ENCODE measurements at places on chromosomes 16 and 17.

DNA sequence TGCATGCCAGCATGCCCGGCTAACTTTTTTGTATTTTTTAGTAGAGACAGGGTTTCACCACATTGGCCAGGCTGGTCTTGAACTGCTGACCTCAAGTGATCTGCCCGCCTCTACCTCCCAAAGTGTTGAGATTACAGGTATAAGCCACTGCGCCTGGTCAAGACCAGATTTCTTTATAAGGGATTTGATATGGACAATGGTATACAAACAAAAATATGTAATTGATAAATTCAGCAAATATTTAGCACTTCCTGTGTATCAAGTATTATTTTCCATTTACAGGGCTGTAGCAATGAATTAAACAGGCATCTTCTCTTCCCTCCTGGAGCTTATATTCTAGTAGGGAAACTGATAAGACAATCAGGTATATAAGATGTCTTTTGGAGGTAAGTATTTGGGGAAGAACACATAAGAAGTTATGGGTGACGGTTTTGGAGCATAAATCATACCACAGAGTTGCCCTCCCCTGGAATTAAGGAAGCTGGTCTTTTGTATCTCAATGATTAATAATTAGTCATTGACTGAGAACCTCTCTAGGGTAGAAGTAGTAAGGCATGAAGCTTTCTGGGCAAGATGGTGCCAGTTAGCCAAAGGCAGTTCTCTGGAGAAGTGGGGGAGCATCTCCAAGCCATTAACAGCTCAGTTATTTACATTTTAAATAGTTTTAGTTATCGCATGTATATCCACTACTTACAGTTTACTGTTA is 35.8 kb downstream of the TANC2 start:
- DNase-seq, result no peak

- no peak for DNase-seq
These were observed 36.4 kb downstream of the MBTPS1 start for GRCh38 chr16:84080378-84080777.

- DNase-seq, result no peak
These were observed 2.3 kb downstream of the SLC25A39 start for GRCh38 chr17:44322236-44322895.

DNA sequence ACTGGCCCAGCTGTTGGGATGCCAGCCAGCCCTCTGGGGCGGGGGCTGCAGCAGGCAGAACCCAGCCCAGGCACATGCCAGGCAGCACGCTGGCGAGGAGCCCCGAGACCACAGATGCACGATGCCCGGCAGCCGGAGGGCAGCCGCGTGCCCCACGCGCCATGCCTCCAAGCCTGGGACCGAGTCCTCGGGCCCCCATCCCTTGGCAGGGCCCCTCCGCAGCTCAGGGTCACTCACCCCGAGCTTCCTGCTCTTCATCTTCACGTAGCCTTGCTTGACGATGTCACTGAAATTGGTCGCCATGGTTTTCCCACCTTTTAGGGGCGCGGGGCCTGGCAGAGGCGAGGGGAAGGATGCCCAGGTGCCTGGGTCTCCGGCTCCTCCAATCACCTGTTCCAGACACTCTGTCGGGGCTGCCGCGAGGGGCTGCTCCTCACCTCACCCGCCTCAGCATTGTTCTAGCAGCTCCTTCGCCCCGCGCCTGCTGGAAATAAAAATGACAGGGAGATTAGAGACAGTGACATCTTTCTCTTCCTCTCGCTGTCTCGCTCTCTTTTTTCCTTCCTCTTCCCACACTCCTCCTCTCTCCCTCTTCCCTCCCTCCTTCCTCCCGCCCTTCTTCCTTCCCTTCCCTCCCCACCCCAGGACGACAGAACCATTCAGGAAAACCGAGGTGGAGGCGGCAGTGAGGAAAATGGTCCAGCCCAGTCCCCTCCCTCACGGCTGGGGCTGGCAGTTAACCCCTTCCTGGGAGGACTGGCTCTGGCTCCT is 6.9 kb downstream of the DOK4 start:
- no peak for DNase-seq

DNA sequence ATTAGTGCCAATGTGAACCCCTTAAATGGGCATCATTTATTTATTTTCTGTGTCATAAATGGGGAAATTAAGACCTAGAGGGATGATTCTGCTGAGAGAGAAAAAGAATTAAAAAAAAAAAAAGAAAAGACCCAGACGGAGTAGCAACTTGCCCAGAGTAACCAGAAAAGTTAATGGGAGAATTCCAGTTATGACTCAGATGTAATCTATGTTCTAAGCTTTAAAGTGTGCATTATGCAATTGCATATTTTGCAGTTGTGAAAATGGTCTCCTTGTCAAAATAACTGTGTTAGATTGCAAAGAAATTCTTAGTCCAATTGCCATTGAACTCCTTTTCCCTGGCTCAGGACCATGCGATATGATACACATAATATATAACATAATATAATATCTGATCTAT is 38.6 kb upstream of the TBX2 start:
- DNase-seq, result no peak

DNA sequence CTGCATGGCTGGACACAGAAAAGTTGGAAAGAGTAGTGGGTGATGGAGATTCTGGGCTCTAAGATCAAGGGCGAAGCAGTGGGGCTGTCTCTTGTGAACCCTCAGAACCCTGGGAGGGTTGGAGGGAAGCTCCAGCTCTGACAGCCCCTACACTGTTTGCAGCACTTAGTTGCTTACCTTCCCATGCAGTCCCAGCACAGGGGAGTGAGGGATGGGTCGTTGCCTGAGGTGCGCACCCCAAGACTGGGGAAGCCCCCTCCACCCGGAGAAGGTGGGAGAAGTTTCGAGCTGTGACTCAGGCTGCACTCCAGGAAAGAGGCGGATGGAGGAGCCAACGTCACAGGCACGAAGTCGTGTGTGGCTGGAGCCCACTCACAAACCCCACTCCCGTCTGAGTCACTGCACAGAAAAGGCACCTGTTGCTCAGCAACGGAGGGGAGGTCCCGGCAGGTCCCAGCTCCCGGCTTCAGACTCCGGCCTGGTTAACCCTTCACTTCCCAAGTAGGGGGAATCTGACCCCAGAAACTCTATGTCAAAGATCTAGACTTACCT is 60.1 kb downstream of the AIPL1 start:
- peak; percentile 70 for DNase-seq

GRCh38 chr16:23835390-23836077 is at the start of gene PRKCB:
PRKCB (plus strand) TSS chr16:23835983.
- DNase-seq, result peak; percentile 93

- no peak for DNase-seq
These were observed 93.8 kb downstream of the GRIN2A start for GRCh38 chr16:10088380-10088793.

DNA sequence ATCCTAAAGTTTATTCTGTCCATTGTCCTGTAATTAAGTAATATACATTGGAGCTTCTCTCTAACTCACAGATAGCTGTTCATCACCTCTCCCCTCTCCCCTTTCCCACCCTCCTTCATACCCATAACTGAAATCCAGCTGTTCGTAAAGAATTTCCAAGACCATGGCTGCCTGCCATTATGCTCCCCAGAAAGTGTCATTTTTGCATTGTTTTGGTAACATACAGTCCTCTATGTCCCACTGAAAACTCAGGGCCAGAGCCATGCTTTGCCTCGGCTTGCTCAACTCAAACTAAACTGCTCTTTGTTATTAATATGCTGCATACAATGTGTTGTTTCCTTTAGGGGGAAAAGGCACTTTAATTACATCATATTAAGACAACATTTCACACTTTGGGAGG is 132.0 kb downstream of the MRTFB start:
- DNase-seq, result no peak

GRCh38 chr17:14334919-14335318 is 34.0 kb downstream of the HS3ST3B1 start:
- no peak for DNase-seq

- no peak for DNase-seq
These were observed 2.8 kb upstream of the NTN3 start for GRCh38 chr16:2468233-2468724.

- no peak for DNase-seq
These were observed 904 bp downstream of the SLC6A2 start for GRCh38 chr16:55656691-55657092.

GRCh38 chr17:83127431-83128160 is 48.2 kb downstream of the METRNL start:
- no peak for DNase-seq

DNA sequence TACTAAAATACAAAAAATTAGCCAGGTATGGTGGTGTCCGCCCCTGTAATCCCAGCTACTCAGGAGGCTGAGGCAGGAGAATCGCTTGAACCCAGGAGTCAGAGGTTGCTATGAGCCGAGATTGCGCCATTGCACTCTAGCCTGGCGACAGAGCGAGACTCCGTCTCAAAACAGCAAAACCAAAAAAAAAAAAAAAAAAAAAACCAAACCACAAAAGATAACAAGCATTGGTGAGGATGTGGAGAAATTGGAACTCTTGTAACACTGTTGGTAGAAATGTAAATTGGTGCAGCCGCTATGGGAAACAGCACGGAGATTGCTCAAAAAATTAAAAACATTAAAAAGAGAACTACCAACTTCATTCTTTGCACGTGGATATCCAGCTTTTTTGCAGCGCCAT is 119.4 kb downstream of the OR1D5 start:
- no peak for DNase-seq

DNA sequence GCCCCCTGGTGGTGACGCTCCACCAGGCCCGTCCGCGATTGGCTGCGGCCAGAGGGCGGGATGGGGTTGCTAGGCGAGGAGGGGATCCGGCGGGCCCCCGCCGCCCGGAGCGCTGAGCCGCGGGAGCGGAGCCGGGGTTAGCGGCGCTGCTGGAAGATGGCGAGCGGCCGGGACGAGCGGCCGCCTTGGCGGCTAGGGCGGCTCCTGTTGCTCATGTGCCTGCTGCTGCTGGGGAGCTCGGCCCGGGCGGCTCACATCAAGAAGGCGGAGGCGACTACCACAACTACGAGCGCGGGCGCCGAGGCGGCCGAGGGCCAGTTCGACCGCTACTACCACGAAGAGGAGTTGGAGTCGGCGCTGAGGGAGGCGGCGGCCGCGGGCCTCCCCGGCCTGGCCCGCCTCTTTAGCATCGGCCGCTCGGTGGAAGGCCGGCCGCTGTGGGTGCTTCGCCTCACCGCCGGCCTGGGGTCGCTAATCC is at the start of gene CPD:
CPD (plus strand) TSS at position 103 of the 478 bp plus-strand sequence; CDS start at position 157, 54 bp downstream.
- peak; percentile 98 for DNase-seq

- no peak for DNase-seq
These were observed 15.2 kb upstream of the MTSS2 start for GRCh38 chr16:70701036-70701435.
